CD4-positive, alpha-beta T cell treated with Interferon alpha-2 for 1 hour (primary cell): ENCODE measurements at places on chromosomes 7 and 10.
A peak's percentile ranks its signal among the peaks of the same experiment; 100 is the strongest.

GRCh38 chr10:20887706-20888555 lies 9.2 kb downstream of the NEBL start:
- no peak for DNase-seq

DNA sequence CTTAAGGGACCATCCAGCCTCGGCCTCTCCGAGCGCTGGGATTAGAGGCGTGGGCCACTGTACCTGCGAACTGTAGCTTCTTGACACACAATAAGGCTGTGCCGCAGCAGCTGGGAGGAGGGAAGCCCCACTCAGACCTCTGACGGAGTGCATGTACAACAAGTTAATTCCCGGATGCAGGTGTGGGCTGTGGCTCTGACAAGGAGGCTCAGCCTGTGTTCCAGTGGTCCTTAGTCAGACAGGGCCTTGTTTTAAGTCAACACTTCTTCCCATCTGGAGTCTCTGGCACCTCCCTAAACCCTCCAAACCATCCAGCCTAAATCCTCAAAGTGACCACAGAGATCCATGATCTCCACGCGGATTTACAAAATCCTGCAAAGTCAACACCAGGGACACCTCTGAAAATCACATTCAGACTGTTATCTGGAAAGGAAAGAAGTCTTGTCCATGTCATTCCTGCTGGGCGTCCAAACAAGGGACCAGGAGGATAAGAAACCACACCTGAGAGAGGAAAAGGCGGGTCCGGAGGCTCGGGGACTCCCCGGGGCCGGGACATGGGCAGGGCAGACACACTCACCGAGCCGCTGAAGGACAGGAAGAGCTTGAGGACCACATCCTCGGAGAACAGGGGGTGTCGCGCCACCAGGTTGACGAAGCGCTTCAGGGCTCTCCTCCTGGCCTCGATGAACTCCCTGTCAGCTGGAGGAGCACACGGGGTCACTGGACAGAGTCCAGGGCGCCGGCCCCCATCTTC lies 29.4 kb downstream of the NUDT1 start:
- DNase-seq: no peak

GRCh38 chr7:94231305-94231704 lies 163.4 kb upstream of the COL1A2 start:
- DNase-seq: no peak

DNA sequence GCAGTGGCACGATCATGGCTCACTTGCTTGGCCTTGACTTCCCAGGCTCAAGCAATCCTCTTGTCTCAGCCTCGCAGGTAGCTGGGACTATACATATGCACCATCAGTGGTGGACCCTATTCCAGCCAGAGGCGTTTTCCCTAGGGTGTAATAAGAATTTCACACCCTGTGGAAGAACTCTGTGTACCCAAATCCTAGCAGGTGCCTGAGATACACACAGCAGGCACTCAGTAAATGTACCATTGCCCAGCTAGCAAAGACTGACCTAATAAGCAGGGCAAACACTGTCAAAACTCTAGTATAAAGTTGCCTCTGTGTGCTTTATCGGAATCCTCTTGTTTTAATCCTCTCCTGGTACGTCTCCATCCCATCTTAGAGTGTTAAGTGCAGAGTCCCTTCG lies 33.7 kb upstream of the BHLHA15 start:
- no peak for DNase-seq

DNA sequence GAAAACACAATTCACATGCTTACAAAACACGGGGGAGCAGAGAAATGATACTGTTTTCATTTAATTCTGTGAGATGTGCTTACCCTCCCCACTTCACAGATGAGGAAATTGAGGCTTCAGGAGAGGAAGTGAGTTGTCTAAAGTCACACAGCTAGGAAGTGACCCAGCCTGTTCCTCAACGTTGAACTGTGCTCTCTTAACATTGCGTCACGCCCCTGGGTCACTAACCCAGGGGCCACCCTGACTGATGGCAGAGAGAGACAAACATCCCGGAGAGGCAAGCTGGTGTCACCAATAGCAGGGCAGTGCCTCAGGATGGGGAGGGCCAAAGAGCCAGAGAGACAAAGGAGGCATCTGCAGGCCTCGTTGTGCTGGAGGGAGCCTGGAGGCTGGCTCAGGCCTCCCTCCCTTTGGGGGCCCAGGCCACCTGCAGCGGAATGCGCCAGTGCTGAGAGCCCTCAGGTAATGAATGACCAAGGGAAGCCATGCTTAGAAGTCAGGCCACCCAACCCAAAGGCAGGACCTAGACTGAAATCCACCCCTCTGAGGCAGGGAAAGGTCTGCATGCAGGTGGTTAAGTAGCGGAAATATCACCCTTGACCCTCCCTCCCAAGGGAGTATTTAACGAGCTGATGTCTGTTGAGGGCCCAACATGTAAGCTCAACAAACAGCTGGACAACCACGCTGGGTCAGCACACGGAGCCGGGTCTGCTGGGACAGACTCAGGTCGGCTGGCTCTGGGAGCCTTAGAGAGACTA lies 81.3 kb downstream of the C10orf105 start:
- DNase-seq: peak; percentile 72

- no peak for DNase-seq
Observed at GRCh38 chr10:86255405-86256251, 111.0 kb downstream of the GRID1 start.

DNA sequence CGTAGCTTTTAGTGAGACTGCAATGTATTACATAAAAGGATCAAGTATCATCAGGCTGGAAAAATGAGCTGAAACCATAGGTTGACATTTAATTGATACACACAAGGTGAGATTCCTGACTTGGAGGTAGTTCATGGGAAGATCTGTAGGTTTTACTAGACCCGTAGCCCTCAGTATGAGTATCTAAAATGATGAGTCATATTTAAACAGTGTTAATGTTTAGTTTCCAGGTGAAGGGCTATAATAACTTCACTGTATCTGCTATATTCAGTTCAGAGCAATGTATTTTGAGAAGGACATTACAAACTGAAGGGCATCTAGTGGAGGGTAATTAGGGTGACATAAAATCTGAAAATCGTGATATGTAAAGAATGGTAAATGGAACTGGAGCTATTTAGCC lies 35.0 kb downstream of the ENTPD1 start:
- DNase-seq: no peak

GRCh38 chr7:24617957-24618616 lies 44.8 kb downstream of the PALS2 start:
- no peak for DNase-seq

DNA sequence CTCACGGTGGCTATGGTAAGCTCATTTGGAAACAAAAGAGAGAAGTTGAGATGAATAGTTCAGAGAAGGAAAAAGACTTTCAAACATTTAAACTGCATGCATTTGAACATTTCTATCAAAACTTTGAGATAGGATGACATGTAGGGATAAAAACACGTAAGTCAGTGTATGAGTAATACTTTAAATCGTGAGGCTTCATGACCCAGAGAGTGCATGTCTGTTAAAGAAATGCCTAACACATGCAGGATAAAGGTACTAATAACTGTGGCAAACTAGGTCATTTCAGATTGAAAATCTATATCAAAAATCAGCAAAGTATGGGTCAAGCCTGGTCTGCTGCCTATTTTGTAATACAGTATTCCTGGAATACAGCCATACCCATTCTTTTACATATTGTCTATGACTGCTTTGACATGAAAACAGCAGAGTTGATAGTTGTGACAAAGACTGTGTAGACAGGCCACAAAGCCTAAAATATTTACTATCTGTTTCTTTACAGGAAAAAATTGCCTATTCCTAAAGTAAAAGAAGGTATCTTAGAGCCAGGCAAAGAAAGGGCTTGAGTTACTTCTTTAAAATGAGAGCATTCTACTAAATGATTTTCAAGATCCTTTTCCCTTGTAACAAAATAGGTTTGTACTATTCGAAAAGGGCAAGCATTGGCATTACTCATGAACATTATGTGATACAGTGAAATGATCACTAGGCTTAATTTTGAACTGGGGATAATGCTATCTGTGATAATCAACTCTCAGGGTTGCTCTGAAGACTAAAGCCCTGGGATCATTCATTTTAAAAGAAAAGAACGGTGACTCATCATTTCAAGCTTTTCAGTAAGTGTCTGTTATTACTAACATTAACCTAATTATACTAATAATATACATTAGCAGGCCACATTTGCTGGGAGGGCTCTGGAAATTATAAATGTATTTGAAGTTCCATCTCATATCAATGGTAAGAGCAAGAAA lies 185.9 kb downstream of the CRPPA start:
- DNase-seq: no peak

- DNase-seq: no peak
Observed at GRCh38 chr7:42232275-42232674, 4.7 kb downstream of the GLI3 start.

- no peak for DNase-seq
Observed at GRCh38 chr10:82934429-82934828, 1059.4 kb downstream of the NRG3 start.

DNA sequence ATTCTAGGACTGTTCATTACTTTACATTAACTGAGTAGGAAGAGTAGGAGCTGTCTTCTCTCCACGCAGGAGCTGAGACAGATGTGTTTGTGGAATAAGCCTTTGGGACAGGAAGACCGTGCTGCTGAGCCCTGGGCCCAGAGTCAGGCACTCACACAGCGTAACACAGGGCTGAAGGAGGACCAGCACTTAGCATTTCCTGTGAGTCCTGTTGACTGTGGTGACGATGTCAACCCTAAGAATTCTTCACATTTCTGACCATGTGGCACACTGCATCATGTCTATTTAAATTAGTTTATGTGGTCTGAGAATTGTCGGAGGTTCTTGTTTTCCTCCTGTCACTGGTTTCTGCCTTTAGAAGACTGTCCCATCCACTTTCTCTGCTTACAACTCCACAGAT lies 117.2 kb downstream of the PIP4K2A start:
- peak; percentile 28 for DNase-seq

DNA sequence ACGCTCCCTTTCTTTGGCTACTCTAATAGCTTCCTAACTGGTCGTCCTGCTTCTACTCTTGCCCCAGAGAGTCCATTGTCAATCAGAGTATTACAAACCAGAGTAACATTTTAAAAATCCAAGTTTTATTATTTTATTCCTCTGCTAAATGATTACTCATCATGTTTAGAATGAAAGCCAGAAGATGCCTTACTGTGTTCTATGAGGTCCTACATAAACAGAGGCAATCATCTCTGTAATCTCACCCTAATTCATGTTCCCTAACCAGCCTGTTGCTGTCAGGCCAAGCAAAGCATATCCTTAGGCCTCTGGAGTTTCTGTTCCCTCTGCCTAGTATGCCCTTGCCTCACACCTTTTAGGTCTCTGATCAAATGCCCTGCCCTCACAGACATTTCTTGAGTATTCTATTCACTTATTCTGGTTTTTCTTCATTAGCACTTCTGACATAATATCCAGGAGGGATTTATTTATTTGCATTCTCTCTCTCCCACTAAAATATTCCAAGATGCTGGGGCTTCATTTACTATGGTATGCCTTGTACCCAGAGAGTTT lies 497.5 kb downstream of the PHTF2 start:
- DNase-seq: no peak

DNA sequence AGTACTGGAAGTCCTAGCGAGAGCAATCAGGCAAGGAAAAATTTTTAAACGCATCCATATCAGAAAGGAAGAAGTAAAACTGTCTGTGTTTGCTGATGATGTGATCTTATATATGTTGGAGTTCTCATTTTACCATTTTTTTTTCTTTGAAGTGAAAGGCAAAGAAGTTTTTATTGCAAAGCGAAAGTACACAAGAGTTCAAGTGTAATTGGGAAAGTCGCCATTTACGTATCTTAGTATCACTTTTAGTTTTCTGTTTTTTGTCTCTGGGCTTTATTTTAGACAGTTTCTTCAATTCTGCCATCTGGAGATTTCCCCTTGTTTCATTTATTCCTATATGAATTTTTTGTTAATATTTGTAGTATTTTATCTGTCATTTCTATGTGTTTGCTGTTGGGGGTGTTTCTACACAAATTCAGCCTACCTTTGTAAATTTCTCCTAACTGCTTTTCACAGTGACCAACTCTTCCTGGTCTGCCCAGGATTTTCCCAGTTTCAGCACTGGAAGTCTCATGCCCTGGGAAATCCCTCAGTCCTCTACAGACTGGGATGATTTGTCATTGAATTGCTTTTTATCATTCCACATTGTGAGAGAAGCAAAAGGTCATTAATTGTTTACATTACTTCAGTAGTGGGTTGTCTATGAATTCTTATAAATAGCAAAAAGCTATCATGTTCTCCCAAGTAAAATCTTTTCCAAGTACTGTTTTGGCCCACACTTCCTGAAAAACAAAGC lies 23.2 kb downstream of the BET1 start:
- DNase-seq: no peak

GRCh38 chr7:42445691-42446090 lies 208.7 kb upstream of the GLI3 start:
- DNase-seq: no peak

GRCh38 chr7:157337316-157338149 lies 729 bp downstream of the DNAJB6 start:
- peak; percentile 42 for DNase-seq

- no peak for DNase-seq
Observed at GRCh38 chr7:72020311-72020710, 391.8 kb downstream of the CALN1 start.

- DNase-seq: no peak
Observed at GRCh38 chr10:116469437-116469836, 41.8 kb downstream of the PNLIPRP3 start.

DNA sequence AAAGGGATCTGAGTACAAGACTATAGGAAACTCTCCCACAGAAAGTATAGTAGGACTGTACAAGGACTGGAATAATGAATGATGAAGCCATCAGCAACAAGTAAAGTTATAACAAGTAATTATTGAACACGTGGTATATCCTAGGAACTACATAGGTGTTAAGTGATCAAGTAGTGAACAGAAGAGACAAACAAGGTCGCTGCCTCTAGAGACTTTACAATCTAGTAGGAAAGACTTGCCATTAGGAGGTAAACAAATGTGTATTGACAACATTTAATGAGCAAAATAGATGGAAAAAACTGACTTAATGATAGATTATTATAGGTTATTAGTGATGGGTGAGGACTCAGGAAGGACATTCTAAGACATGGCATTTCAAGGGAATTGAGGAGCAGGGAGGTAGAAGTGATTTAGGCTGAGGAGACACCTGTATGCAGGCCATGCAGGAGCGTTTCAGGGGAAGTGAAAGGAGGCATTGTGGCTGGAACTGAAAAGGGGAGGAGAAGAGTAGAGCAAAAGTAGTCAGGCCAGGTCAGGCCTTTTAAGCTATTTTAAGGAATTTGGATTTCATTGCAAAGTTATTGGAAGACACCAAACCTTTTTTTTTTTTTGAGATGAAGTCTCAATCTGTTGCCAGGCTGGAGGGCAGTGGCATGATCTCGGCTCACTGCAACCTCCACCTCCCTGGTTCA lies 8.5 kb upstream of the GLCCI1 start:
- DNase-seq: no peak

- DNase-seq: no peak
Observed at GRCh38 chr7:24936121-24936824, 43.7 kb downstream of the OSBPL3 start.

GRCh38 chr7:5143106-5143505 lies 46.9 kb upstream of the WIPI2 start:
- DNase-seq: peak; percentile 55

GRCh38 chr7:99835189-99835588 lies 7.4 kb downstream of the CYP3A43 start:
- no peak for DNase-seq
